ENCODE measurements at places on chromosomes 2 and 18.

GRCh38 chr2:151770995-151771394, 36.7 kb upstream of the NEB start:
- DNase-seq: no peak

DNA sequence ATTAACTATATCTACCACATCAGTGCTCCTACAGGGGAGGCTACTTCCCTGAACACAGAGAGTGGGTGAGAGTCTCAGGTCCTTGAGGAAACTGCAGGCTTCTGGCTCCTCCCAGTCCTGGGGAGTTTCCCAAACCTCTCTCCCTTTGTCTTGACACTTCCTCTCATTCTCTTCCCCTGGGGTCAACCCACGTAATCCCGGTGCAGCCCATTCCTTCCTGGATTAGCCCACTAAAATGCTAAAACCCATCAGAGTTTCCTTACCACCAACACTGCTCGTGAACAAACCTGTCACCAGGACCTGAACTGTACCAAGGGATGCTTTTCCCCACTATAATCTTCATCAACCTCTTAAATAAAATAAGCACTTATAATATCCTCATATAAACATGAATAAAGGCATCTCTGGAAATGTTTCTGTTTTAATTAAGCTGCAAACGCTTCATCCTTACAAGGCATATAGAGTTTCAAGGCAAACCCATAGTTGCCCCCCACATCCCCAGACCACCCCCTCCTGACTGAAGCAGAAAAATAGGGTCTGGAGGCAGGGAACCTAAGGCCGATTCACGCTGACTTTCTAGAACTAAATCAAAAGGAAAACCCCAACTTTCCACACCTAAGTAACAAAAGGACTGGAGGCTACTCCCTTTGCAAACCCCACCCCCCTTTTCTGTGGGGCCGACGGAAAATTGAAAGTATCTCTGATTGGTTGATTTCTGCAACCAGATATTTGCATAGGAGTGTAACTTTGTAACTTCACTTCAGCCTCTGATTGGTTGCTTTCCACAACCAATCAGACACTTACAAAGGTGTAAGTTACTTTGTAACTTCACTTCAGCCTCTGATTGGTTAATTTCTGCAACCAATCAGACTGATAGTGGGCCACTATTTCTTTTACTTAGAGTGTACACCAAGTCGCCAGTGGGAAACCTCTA, 19.0 kb downstream of the TMSB10 start:
- no peak for DNase-seq

GRCh38 chr2:220499225-220499624, 871.8 kb downstream of the SLC4A3 start:
- DNase-seq: peak; percentile 17

- DNase-seq: no peak
Measured at GRCh38 chr2:121309801-121310200, 24.8 kb upstream of the TFCP2L1 start.

DNA sequence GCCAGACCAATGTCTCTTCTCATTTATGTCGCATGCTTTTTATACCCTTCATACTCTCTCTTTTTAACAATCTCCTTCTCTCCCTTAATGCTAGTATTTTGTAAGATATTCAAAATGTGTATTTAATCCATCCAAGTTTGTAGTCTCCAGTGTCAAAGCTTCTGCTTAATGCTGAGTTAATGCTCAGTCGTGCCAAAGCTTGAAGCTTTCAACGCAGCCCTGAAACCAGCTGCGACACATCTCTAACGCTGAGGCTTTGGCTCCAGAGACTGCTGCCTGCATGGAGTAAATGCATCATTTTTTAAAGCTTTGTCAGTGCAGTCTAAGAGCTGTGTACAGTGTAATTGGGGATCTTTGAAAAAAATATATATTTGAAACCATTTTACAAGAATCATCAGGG, 2108.8 kb upstream of the PIK3C3 start:
- no peak for DNase-seq

DNA sequence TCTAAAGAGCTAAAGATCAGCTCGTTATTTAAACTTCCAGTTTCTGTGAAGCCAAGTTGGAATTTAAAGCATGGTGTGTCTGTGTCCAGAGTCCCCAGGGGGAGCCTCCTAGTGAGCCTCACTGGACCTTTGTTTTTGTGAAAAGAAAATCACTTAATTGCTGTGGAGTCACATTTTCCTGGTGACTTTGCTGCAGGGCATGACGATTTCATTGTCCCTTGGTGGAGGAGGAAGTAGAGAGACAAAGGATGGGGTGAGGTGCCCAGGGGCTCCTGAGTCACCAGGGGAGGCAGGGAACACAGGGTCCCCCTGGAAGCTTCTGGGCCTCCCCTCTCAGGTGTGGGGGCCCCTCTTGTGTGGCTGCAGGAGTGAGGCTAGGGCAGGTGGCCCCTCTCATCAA, 19.7 kb downstream of the ATP6V1C2 start:
- DNase-seq: no peak

DNA sequence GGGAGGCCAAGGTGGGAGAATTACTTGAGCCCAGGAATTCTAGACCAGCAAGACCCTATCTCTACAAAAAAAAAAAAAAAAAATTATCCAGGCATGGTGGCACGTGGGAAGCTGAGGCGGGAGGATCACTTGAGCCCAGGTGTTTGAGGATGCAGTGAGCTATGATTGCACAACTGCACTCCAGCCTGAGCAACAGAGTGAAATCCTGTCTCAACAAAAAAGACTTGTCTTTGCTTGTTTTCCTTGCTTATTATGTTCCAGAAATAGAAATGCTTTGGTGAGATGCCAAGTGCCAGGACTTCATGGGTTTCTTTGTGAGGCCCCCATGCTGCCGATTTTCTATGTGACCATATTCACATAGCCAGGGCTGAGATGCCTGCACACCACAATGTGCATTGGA, 9.0 kb downstream of the DCDC2C start:
- no peak for DNase-seq

DNA sequence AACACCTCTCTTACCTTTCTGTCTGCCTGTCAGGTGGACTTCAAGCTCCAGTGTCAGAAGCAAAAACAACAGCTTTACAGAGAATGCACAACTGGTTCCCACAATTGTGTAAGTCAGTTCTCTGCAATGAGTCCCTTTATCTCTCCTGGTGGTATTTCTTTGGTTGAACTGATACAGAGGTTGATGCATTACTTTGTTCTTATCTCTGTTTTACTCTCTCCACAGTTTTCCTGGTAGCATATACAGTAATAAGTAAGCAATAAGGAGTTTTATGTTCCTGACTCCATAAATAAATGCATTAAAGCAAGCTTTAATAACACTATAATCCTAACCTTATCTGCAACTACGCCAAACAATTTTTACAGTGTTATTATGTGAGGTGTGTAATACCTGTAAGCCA, 310.3 kb upstream of the GYPC start:
- DNase-seq: no peak

DNA sequence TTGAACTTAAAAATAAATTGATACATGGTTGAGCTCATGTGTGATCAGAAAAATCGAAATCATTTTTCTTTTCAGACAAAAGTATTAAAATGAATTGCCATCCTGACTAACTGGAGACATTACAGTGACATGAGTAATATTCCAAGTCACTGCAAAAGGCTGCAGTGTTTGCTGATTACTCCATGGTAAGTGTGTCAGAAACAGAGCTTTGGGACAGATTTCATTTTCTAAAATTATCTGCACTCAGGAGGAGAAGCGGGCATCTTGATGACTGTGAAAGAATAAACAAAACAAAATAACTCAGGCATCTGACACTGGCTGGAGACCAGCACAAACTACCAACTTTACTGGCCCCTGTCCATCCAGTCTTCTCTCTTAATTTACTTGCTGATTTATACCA, 312.3 kb upstream of the PIK3C3 start:
- no peak for DNase-seq

GRCh38 chr2:181738074-181738473, 57.8 kb upstream of the NEUROD1 start:
- no peak for DNase-seq

GRCh38 chr2:236644502-236644911, 74.9 kb downstream of the ACKR3 start:
- no peak for DNase-seq

- no peak for DNase-seq
Measured at GRCh38 chr2:24351981-24352380, 8.4 kb downstream of the ITSN2 start.

DNA sequence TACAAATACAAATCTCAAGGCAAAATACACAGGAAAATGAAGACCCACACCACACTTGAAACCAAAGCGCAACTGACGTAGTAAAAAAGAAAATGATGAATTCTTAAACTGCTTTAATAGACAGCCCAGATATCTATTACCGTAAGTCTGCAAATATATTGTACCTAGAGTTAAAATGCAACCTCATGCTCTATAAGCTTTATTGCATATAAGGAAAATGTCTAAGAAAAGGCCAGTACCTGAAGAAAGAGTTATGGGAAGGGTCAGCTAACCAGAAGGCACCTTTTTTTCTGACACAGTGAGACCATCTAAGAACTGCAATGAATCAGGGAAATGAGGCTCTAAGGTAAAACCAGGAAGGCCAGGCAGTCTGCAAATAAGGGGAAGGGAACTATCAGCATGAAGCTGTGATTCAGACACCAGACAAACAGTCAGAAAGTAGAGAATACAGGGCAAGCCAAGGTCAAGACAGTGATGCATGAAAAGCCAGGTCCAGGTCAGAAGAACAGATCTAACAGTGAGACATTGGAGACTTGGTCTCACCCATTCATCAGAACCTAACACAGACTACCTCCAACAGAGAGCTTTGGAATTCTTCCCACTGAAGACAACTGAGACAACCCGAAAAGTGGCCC, 46.9 kb downstream of the PDE11A start:
- no peak for DNase-seq

DNA sequence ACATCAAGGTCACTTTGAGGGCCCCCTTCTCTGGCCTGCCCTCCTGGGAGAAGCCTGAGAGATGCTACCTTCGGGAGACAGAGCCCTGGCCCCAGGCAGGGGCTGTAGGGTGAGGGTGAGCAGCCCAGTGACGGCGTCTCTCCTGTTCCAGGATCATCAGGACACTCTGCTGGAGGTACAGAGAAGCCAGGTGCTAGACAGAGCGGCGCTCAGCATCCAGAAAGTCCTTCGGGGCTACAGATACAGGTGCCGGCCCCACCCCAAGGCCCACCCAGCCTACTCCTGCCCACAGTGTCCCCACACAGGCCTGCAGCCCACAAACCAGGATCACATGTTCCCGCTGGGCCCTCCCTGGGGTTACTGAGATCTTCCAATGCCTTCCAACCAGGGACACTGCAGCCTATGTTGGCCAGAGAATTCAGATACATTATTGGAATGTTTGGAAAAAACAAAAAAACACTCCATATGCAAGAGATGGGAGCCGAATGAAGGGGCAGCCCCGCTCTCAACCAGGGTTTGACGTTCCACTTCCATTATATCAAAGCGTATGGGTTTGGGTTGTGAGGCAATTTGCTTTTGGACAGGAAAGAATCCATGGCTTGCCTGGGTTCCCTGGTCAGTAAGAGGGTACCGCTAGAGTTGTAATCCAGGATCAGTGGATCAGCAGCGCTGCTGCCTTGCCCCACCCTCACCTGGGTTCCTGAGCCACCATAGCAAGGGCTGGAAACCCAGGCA, 49.5 kb upstream of the GPR17 start:
- no peak for DNase-seq

- no peak for DNase-seq
Measured at GRCh38 chr2:60334610-60335009, 218.8 kb downstream of the BCL11A start.

GRCh38 chr2:42317486-42317885, 43.5 kb downstream of the COX7A2L start:
- no peak for DNase-seq

DNA sequence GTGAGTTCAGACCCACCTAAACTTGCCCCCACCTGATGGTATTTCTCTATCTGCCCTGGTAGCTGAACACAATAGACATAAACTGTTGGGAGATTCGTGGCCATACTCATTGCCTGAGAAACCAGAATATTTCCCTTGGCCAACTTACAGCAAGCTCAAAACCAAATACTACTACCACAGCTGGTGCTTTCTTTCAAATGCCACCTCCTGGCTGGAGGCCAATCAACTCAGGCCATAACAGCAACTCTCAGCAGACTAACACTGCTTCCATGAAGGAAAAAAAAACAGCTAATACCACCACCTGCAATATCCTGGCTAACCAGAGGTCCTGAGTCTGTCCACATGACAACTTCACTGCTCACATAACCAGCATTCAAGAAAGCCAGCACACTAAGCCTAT, 373.1 kb downstream of the CMPK2 start:
- DNase-seq: no peak

DNA sequence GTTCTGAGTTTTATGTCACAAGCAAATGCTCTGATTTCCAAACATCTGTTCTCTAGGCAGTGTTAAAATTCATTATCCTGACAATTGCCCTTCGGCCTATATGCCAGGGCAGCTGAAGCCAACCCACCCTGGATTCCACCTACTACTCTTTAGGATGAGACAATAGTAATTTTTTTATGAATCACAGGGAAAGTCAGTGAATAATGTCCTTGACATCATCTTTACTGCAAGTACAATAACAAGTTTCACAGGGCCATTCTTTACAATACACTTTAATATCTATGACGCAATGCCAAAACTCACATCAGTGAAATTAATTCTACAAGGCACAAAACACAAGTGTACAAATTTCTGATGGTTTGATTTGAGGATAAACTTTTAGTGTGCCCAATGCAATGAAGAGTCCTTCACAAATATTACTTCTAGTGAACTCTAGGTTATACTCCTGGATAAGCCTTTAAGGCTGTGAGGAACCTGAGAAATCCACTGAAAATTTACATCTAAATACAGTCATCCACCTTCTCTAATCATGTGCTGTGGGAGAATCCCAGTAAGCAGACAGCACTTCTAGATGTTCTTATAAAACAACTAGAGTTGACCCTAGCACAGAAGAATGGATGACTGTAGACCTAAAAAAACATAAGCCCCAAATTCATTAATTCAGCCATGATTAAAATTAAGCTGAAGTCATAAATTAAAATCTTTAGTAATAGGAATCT, 77.3 kb upstream of the CTLA4 start:
- DNase-seq: no peak

DNA sequence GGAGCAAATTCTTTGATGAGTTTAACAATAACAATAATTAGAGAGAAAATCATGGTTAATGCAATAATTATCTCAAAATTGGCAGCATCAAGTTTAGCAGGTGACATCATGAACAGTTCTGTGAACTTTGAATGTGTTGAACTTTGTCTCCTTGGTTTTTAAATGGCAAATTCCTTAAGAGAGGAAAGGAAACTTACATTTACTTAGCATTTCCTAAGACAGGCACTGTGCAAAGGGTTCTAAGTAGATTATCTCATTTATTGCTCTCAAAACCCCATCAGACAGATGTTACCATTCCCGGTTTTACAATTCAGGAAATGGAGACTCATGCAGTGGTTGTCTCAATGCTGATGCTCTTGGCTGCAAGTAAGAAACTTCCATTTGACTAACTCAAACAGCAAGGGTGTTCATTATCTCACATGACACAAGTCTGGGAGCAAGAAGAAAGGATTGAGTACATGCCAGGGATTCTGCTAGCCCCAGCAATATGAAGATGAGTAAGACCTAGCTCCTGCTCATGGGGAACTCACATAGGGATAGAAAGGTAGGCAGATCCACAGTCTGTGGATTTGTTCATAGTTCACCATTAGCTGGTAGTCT, 81.3 kb upstream of the ITGA6 start:
- DNase-seq: no peak

Measured in NCI-H187 treated with DMSO at 0.1 percent for 48 hours (cell line).